ENCODE measurements at places on chromosomes 7 and 10.

DNA sequence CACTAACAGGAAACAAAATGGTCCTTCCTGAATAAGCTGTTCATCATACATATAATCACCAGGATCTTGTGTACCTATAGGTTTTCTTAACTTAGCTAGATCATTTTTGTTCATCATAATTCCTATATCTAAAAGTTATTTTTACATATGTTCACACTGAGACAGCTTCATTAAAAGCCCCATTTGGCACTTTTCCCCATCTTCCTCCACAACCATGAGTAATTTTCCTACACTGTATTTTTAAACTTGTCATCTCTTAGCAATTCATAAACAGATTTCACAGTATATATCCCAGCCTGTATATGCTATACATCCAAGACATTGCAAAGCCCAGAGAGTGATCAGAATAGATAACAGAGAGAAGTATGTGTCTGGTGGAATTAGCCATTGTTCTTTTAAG, 28.3 kb downstream of the ZNF365 start:
- no peak for DNase-seq

DNA sequence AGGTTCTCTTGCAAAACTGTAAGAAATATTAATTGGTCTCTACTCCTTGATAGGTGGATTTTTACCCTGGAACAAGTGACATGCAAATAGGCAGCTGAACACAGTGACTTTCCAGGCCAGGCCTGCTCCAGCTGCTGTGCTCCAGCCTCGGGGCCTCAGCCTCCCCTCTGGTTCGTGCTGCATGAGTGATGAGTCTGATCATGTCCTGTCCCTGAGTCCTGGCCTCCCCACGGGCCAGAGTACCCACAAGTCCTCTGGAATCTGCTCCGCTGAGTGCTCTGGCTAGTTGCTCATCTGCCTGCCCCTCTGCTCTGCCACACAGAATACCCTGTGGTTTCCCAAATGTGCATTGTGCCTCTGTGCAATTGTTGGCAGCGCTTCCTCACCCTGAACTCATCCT, 80.1 kb upstream of the PDZD8 start:
- no peak for DNase-seq

DNA sequence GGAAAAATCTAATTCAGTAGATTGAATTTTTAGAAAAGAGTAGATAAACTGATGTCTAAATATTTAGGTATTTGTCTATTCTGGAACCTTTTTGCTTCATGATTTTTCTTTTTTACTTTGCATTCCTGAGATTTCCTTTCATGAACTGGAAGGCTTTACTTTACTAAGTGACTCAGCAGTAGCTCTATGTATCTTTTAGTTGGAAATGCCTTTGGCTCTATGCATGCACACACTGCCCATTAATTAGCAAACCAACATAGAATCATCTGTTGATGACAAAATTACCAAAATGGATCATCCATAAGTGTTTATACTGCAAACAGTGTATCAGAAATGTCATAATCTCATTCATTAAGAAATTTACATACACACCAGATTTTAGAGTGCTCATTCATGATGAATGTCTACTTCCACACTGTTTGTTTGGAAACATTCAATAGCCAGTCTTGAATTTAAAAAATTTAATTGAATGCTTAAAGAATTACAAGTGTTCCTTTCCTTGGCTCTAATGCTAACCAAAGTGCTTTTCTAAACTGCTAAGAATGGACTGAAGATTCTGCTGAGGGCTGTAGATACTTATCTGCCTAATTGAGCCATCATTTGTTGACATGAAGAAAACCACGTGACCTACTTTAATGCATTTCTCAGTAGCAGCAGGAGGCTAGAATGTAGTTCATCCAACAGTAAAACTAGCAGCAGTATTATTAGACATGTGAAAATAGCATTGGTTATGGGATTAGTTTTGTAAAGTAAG, 282.0 kb downstream of the ADK start:
- no peak for DNase-seq

- no peak for DNase-seq
Observed at GRCh38 chr10:89531359-89531758, 4.0 kb downstream of the SLC16A12 start.

GRCh38 chr7:126223729-126224128, 1029.0 kb downstream of the GRM8 start:
- DNase-seq, result no peak

- no peak for DNase-seq
Observed at GRCh38 chr7:134948246-134948645, 38.1 kb upstream of the AGBL3 start.

- no peak for DNase-seq
Observed at GRCh38 chr7:113404245-113404644, 285.9 kb upstream of the SMIM30 start.

DNA sequence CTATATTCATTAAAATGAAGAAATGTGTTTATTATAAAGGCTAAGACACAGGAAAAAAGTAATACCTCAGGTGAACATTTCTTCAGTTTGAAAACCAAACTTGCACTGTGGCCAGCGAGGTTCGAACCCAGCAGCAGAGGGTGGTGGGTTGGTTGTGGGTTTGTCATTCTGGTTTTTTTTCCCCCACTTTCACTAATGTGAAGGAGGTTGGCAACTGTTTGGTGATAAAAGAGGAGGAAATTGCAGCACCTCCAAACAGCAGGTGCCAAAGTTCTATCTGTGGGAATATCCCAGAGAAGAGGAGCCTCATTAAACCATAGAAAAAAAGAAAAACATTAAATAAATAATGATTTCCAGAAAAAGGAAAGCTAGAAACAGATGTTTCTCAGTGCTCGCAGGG, 36.6 kb upstream of the YAE1 start:
- no peak for DNase-seq

DNA sequence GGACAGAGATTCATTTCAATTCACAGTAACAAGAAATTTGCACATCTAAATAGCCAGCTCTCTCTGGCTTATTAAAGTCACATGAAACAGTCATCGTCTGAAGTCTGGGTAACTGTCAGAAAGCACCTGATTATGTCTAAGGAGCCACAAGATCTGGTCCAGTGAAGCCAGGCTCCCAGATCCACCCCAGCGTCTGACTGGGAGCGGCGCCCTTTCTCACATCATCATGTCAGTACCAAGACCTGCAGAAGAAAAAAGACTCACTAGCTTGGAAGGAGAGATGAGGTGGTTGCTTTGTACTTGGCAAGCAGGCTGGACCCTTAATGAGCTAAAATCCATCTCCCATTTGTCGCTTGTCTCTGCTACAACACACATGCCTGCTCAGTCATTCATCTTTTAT, 58.4 kb downstream of the VOPP1 start:
- DNase-seq, result no peak

DNA sequence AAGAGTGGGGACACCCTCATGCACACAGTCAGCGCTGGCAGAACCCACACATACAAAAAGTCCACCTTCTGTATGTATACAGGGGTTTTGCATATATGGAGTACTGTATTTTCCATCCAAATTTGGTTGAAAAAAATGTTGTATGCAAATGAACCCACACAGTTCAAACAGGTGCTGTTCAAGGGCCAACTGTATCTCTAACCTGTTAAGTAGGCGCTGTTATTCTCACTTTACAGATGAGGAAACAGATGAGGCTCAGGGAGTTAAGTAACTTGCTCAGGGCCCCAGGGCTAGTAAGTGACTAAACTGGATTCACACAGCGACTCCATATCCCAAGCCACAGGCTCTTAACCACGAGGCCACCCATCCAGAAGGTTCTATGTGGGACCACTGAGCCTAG, 69.9 kb downstream of the C10orf105 start:
- DNase-seq, result no peak

GRCh38 chr10:128540781-128541761, 414.8 kb upstream of the MKI67 start:
- DNase-seq, result no peak

DNA sequence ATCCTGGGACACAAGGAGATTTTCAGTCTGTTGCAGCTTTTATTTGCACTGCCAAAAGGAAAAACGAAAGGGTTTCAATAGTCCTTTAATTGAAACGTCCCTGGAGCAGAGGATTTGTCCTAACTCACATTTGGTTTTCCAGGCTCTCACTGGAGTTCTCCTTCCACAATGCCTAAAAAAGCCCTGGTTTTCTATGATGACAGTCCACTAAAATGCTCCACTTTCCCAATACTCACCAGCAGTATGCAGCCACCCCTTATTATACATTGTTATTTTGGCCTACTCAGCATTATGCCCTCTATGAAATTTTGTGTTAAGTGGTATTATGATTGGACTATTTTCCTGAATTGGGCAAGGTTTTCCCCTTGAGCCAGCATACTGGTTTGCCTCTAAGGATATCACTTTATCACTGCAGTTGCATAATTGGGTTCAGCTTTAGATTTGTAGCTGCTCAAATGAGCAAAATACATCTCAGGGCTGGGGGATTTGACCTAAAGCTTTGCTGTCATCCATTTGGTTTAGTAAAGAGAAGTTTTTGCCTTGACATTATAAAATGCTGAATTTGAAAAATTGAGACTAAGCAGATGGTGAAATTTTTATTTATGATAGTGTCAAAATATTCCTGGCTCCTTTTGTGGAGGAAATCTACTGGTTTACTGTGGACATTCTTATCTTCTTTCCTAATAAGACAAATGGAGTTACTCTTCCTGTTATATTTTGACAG, 239.2 kb downstream of the RNLS start:
- no peak for DNase-seq

DNA sequence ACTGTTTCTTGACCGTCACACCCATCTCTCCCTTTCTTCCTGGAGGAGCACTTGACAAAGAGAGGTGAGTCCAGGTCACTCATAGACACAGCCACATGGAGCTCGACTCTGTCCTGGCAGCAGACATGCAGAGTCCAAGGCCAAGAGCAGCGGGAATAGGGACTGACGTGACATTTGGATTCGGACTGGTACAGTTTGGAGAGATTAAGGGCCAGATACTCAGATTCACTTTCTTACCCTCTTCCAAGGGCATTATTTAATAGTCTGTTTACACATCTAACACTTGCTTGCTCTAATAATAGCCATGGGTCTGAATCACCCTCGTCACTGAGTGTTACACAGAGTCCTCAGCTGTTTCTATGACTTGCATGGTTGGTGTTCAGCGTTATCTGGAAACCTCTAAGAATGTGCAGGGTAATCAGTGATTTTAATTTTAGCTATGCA, 39.2 kb upstream of the OTUD1 start:
- DNase-seq, result no peak

- DNase-seq, result no peak
Observed at GRCh38 chr7:19213746-19214145, 68.5 kb upstream of the FERD3L start.

- no peak for DNase-seq
Observed at GRCh38 chr7:23212395-23212794, 30.5 kb downstream of the NUP42 start.

DNA sequence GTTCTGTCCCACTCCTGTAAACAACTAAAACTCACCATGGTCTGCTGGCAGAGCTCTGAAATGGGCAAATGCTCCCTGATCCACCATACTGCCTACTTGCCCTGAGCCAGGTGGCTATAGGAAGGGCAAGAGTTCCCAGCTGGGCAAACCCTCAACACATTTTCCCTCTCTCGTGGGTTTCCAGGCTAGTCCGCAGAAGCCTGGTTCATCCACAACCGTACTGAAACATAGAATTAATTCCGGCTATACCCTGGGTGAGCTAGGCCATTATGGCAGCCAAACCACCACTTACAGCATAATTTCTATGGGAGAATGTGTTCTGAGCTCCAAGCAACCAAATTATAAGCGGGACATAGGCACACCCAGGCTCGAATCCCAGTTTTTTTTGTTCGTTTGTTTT, 20.1 kb upstream of the DDIT4 start:
- DNase-seq, result no peak

DNA sequence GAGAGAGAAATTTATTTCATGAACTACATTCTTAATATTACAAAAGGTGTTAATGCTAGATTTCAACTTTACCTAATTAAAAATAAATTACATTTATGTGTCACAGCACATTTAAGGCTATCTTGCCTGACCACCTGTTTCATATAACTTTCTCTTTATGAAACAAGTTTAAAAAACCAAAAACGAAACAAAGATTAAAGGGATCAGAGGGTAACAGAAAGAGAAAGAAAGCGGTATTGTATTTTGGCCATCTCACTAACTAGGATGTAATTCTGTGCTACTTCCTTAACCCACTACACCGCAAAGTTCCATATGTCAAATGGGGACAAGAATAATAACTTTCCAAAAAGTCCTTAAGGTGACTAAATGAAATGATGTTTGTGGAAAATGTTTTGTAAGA, 6.3 kb upstream of the RHOBTB1 start:
- no peak for DNase-seq

DNA sequence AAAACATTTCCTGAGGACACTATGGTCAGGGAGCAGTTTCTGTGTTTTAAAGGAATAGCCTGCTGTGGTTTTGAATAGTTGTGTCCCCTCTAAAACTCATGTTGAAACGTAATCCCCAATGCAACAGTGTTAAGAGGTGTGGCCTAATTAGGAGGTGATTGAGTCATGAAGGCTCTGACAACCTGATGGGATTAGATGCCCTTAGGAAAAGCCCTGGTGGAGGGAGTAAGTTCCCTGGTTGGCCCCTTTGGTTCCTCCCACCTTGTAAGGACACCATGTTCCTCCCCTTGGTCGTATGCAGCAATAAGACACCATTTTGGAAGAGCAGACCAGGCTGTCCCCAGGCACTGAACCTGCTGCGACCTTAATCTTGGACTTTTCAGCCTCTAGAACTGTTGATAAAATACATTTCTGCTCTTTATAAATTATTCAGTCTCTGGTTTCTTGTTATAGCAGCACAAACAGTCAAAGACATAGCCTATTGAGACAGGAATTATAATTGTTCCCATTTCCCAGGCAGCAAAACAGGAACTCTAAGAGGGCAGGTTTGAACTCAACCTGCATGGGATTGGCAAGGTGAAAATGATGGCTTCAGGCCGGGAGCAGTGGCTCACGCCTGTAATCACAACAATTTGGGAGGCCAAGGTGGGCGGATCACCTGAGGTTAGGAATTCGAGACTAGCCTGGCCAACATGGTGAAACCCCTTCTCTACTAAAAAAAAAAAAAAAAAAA, 20.5 kb upstream of the TNS3 start:
- DNase-seq, result no peak

DNA sequence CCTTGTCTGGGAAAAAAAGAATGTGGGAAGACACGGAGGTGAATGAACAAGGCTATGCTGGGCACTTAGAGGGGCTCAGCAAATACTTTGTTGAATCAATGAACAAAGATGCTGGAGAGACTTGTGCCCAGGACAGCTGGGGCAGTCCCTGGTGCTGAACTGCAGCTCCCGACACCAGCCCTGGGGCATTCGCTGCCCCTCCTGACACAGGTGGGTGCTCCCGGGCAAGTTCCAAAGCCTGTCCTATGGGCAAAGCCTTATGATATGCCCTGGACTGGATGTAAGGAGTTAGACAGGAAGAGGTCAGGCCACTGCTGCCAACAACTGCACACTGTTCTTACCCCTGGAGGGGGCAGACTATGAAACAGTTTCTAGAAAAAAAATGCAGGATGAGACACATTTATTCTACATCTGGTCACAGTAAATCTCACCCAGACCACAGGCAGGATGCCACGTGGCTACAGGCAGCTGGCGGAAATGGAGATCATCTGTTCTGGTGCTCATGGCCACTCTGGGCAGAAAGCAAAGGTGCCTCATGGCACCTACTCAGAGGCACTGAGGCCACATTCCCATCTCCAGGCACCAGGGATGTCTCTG, 21.9 kb upstream of the FRAT2 start:
- DNase-seq, result no peak

- no peak for DNase-seq
Observed at GRCh38 chr10:19347621-19348020, 299.0 kb downstream of the MALRD1 start.
